ENCODE measurements at places on chromosomes 12 and 14.

DNA sequence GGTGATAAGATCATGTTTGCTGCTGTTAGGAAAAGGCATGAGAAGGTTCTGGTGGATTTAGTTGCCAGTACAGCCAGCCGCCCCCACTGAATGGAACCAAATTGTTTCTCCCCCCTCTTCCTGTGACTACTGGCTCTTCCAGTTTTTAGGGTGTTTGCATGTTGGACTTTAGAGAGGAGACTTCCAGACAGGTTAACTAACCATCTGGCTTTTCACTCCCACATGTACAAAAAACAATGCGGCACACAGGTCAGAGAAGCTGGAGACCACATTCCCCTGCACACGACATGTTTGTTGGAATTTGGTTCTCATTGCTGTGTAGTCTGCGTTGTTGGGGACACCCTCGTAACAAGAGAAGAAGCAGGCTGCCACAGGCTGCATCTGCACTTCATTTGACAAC lies 103.9 kb upstream of the TMEM132C start:
- no peak for DNase-seq

DNA sequence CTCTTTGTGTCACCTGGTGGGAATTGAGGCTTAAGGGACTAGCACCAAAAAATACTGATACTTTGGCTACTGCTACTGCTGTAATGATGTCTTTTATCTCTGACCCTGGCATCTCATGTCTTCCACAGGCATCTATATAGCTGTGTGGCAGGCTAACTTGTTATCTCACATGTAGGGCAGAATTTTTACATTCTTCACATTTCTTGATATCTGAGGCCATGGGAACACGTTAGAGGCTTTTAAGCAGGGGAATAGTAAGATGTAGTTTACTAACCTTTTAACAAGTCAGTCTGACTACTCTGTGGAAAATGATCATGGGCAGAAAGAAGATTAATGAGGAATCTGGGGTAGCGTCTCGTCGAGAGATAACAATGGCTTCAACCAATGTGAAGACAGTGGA lies 498.4 kb downstream of the PCNX1 start:
- DNase-seq, result no peak

GRCh38 chr12:105927564-105927963 lies 211.2 kb downstream of the NUAK1 start:
- no peak for DNase-seq

- DNase-seq, result no peak
Observed at GRCh38 chr12:30991466-30991865, 64.9 kb downstream of the TSPAN11 start.

DNA sequence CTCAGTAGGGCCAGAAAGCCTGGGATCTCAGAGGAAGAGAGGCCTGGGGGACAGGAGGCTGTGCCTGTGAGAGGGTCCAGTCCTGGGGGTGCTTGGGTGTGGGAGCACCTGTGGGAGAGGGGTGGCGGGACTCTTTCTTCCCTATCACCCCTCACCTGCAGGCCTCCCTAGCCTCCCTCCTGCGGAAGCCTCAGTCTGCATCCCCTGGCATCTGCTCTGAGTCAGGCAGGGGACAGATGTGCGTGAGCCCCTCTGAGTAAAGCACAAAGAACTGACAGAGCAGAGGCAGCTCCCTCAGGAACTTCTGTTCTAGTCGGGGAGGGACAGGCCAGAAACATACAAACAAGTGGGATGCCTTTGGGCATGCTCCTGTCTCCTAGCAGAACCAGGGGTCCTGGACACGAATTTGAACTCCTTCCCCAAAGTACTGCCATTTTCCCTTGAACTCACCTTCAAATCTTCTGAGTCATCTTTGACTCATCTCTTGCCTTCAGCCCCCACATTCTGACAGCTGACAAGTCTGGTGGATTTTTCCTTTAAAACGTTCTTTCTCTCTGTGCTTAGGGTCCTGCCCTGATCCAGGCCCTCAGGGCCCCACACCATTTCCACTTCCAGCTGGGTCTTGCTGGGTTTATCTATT lies 8.5 kb upstream of the HSP90AA1 start:
- no peak for DNase-seq

DNA sequence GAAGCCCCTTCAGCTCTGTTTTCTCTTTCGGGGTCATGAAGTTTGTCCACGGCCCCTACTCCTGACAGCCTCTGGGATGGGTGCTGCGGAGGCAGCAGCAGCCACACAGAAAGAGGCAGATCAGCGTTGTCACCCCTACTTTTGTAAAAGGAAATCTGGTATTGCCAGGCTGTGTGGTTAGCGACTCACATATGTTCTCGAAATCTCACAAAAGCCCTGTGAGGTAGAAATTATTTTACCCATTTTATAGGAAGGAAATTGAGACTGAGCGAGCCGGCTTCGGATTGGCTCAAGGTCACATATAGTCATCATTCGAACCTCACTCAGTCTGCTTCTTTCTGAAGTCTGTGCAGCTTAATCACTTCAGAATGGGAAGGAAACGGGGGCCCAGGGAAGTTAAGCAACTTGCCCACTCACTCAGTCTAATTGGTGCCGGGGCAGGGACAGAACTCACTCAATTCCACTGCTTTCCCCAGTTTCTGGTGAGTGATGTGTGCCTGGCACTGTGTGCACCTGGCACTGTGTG lies 1.1 kb upstream of the CKAP4 start:
- no peak for DNase-seq

Data from NCI-H2081 (cell line).